ENCODE measurements at places on chromosomes 2 and 18.

DNA sequence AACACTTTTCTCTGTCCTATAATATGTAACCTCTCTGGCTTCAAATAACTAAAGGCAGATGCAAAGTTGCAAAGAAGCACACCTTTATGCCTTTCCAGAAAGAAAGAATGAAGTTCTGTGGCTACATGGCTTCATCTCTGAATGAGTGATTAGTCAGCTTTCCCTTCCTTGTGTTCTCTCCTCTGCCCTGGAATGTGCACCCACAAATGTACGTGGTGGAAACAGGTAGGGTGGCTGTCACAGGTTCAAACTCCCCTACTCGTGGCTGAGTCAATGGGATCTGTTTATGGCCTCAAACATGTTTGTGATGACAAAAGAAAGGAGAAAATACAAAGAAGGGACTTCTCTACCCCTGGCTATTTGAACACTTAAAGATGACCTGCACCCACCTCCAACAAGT is 55.5 kb upstream of the ACVR2A start:
- no peak for DNase-seq

GRCh38 chr2:162172802-162173370 is 20.8 kb upstream of the GCG start:
- DNase-seq = no peak

GRCh38 chr18:4068552-4069158 is 386.5 kb downstream of the DLGAP1 start:
- DNase-seq = peak; percentile 55

- no peak for DNase-seq
These were observed 82.3 kb downstream of the ANTXR1 start for GRCh38 chr2:69095305-69095704.

DNA sequence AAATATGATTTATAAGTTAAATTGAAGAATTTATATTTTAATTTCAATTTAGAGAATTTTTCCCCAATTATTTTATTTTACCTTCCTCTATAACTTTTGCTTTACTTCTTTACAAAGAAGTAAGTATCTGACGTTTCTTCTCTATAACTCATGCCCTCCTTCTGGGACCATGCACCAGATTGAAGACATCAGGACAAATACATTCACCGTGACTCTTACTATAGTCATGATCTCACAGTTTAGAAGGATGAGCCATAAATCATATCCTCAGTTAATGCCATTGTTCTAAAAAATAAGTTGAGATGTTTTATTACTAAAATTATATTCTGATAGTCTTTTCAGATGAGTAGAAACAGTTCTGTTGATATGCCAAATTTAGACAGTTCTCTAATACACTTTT is 279.3 kb downstream of the TMX3 start:
- DNase-seq = no peak

- no peak for DNase-seq
These were observed 88.3 kb upstream of the TFPI start for GRCh38 chr2:187642498-187642897.

- no peak for DNase-seq
These were observed 176.0 kb downstream of the EXOC6B start for GRCh38 chr2:72649810-72650209.

DNA sequence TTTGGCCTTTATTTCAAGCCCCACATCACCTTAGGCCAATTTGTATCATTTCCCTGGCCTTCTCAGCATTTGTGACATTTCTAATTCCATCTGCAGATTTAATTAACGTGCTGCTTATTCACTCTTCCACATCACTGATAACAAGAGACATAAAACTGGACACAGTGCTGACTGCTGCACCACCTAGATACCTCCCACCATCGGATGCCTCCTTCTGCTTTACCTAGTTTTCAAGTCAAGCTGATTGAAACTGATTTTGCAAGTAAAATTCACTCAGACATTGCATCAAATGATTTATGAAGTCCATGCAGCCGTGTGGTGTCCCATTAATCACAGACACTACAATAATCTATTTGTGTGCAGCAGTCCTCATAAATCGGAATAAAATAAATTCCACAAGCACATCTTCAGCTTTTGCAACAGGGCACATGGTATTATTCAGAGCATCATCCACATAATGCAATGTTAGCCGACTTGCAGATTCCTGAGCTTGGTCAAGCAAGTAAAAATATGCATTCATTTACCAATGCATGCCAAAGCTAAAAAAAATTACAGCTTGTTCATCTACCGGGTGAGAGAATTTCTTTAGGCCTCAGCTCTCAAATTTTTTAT is 15.9 kb upstream of the CRIM1 start:
- DNase-seq = no peak

GRCh38 chr2:76953733-76954347 is 568.3 kb downstream of the LRRTM4 start:
- peak; percentile 64 for DNase-seq
